ENCODE measurements at places on chromosomes 13 and 19.

DNA sequence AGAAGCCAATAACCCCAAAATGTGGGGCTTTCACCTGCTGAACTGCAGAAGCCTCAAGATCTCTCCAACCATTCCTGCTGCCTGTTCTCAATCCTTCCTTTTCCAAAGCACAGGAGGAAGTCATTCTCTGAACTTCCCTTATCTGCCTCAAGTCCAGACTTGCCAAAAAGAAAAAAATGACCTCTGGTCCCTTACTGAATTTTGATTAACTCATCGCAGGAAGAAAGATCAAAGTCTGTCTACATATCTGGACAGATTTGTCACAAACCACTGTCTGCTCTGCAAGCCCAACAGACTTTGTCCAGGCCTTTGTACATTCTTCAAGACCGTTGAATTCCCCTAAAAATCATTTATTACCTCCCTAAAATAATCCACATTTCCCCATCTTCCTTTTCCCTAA is 126.5 kb upstream of the NBEA start:
- no peak for DNase-seq

DNA sequence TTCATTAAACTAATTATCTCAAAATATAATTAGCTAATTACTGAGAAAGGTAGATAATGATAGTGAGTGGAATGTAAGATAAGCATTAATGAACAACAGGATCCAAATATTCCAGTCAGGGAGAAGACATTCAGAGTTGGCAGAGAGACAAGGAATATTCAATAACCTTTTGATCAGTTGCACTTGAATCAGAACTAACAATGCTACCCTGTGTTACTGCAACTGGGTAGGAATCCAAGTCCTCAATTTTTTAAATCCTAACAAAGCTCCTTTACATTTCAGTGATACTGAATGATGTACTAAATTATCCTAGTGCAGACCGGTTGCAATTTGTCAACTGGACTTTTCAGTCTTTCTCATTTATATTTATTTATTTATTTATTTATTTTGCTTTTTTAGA is 107.1 kb upstream of the MIR17HG start:
- DNase-seq: no peak

DNA sequence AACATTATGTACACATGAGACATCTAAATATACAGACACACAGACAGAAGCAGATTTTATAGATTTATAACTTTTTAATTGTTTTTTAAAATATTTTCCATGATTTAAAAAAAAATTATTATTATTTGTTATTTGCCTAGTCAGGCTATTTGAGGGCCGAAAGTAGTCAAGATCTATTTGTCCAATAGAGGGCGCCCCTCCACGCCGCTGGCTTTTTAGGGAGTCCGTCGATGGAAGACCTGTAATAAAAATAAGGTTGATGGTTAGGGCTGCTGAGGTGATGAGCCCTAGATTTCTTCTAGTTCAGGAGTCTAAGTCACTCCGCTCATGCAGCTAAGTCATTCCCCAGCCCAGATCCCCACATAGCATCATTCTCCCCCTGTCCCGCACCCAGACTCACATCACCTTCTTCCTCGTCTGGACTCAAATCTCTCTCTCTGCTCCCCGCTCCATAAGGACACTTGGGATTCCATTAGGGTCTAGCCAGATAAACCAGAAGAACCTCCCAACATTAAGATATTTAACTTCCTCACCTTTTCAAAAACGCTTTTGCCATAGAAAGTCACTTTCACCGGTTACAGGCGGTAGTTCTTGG is 33.9 kb upstream of the CEACAM21 start:
- no peak for DNase-seq

DNA sequence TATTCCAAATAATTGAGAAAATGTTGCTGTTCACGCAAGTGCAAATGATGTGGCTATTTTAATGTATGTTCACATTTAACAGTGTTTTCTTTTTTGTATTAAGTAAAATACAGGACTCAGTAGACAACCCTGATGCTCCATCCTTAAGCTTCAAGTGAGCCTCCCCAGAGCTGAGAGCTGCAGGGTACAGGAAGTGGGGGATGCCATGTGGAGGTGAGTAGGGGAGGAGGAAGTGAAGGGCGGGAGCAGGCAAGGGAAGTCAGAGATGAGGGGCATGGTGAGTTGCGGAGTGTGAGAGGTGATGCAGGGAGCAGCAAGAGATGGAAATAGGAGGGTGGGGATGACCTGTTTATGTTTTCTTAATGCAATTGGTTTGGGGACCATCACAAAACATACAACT is 711.0 kb downstream of the UQCRFS1 start:
- DNase-seq: no peak

DNA sequence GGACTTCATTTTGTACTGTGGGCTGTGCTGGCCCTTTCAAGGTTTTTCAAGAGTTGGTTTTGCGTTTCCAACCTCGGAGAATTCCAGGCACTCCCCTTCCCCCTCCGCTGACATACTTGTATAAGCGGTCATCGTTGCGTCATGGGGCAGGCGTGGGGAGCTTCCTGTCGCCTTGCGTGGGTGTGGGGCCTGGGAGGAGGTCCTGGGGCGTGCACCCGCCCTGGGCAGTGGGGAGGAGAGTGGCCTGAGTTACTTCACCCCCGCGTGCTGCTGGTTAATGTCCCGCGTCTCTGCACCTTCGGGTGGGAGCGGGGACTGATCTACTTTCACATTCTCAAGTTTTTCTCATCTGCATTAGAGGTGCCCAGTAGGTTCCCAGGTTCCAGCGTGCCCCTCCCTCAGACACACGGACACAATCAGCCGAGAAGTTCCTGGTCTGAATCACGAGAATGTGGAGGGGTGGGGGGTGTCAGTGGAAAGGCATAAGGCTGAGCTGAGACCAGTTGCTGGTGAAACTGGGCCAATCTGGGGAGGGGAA is 4.1 kb downstream of the IER2 start:
- peak; percentile 9 for DNase-seq

DNA sequence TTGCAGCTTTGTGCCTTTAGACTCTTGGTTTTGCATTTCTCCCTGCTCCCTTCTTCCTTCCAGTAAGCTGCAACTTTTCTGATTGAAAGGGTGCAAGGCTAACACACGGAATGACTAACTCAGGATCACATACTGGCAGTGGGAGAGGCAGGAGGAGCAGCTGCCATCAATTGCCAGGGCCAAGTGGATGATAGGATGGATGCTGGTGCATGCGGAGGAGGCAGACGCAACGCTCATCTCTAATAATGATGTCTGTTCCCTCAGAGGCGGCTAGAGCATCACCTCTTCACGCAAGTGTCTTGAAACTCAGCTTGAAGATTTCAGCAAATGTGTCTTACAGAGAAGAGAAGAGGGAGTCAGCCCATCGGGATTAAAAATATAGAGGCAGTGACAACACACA is 49.5 kb upstream of the TPM4 start:
- no peak for DNase-seq

GRCh38 chr13:22076658-22077057 is 405.8 kb downstream of the FGF9 start:
- no peak for DNase-seq

GRCh38 chr19:17441241-17442021 is 7.0 kb downstream of the TMEM221 start:
- no peak for DNase-seq

GRCh38 chr13:51848674-51849073 is 3.7 kb upstream of the TMEM272 start:
- no peak for DNase-seq

GRCh38 chr13:51007216-51007615 is 97.6 kb downstream of the RNASEH2B start:
- no peak for DNase-seq

DNA sequence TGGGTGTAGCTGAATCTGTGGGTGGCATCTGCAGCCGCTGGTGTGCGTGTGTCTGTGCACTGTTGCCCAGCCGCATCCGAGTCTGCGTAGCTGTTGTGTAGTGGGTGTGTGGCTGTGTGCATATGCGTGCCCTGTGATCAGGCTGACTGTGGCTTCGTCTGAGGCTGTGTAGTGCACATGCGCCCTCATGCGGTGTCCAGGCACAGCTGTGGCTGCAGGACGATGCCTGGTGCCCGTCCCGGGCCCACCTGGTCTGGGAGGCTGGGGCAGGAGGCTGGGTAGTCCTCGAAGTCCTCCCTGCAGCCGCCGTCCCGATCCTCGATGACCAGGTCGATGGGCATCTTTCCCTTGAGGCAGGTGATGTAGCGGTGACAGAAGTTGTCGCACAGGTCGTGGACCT is 4.9 kb downstream of the MEIS3 start:
- no peak for DNase-seq

DNA sequence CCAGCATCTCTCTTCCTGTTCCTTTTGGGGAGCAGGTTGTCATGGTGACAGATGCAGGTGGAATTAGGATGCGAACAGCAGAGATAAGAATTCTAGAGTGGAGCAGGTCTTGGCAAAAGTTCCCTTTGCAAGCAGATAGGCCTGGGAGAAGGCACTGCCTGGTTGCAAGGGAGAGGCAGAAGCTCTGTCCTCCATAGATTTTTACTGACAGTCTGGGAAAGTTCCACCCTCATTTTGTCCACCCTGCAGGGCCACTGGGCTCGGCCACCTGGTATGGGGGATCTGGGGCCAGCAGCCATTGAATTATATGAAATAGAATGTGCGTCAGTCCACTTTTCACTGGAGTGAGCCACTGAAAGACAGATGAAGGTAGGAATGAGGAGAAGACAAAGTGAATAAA is 141.7 kb downstream of the IER2 start:
- peak; percentile 36 for DNase-seq

DNA sequence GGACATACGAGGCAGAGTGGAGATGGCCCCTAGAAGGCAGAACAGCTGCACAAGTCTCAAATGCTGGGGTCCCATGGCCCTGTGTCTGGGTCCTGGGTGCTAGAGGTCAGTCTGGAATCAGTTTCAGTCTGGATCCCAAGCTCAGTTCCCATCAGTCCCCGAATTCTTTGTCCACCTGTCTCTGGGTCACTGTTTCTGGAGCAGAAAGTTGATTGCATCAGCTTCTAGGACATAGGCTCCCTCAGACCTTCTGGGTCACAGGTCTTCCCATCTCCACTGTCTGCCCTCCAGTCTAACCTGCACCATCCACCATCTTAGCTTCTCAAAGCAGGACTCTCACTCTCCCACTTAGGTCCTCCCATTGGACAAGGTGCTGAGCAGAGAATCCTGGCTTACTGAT is 5.3 kb downstream of the LYPD4 start:
- no peak for DNase-seq

DNA sequence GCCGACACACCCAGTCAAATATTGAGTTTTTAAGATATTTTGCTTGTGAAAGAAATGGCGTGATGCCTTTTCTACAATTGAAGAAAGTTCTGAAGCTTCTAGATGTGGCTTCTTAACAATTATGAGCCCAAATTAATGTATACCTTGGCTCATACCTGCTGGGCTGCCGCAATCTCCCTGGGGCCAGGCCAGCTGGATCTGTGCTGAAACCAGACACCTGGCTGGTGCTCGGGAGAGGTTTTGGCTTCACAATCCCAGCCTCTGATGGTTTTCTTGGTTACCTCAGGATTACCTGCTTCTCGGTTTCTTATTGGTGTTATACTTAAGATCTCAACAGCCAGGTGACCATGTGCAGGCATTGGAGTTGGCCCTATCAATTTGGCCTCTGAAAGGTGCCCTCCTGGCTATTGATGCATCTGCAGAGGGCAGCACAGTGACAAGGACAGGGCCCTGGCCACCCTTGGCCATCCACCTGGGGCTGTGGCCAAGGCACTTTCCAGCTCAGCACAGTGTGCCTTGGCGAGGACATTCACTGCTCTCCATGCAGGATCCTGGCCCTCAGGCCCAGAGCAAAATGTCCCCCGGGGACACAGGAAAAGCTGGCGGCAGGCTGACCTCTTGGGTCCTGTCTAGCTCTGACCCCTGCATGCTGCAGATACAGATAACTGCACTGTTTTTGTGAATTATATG is 305.0 kb downstream of the ZNF536 start:
- no peak for DNase-seq

- no peak for DNase-seq
These were observed 343.1 kb upstream of the ARGLU1 start for GRCh38 chr13:106911020-106911419.

DNA sequence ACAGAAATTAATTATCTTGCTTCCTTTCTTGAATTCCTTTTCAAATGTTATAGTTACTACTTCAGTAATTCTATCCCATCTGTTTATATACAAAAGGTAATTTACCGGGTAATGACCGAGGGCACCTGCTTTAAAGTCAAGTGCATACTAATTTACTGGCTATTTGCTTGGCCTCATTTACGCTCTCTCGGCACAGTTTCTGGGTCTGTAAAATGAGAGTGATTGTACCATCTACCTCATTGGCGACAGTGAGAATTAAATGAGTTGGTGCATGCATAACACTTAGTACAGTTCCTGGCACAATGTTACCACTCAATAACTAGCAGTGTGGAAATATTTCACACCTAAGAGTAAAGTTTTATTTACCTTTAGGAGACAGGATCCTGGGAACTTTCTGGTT is 111.6 kb downstream of the GGACT start:
- DNase-seq: no peak

GRCh38 chr19:48102870-48103751 is 7.5 kb downstream of the PLA2G4C start:
- DNase-seq: no peak

DNA sequence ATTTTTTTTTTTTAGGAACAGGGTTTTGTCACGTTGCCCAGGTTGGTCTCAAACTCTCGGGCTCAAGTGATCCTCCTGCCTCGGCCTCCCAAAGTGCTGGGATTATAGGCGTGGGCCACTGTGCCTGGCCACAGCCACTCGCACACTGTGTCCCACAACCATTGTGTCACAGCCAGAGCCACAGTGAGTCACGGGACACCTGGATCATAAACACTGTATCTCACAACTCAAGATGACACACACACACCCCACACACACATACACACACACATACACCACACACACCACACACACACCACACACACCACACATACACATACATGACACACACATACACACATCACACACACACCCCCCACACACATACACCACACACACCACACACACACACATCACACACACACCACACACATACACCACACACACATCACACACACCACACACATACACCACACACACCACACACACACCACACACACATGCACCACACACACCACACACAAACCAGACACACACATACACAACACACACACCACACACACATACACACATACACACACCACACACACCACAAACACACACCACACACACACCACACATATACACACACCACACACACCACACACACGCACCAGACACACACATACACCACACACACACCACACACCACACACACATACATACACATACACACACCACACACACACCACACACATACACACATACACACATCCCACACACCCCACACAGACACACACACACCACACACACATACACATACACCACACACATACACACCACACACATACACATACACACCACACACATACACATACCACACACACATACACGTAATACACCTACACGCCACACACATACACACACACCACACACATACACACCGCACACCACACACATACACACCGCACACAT is 16.2 kb downstream of the ELAVL3 start:
- no peak for DNase-seq

GRCh38 chr19:6062274-6062673 is 48.0 kb downstream of the RFX2 start:
- DNase-seq: no peak

DNA sequence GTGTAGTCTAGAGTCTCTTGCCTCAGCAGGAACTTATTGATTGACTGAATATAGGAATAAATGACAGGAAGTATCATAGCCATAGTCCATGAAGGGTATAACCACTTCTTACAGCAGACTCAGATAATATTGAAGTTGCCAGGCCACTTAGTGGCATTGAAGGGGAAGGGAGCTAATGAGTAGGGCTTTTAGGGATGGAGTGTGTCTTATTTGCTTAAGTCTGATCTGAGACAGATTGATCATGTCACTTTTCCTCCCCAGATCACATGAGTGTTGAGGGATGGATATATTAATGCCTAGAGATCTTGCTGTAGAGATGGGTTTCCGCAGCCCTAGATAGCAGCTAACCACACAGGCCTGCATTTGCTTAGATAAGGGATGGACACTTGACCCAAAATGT is 62.2 kb upstream of the NBEA start:
- DNase-seq: no peak

Data from cerebellar nuclear complex (tissue), 1 donor.